ENCODE measurements at places on chromosomes 3 and 15. TPM values are rescaled to one million over a fixed set of nuclear protein-coding genes. Genes with fewer than 3 reads are reported as not detected.

The ALG3 gene
- total RNA-seq, result 88.7 TPM

The FMN1 gene
- 29.3 TPM for total RNA-seq

The KIF15 gene
- total RNA-seq, result 0.45 TPM

The PSTPIP1 gene
- 29.2 TPM for total RNA-seq

The FBXW12 gene
- not detected for total RNA-seq

The AGTR1 gene
- total RNA-seq, result 4.2 TPM
